Forelimb muscle (tissue), 1 donor: ENCODE measurements at places on chromosomes 6 and 20. TPM values are rescaled to one million over a fixed set of nuclear protein-coding genes. Genes with fewer than 3 reads are reported as not detected.

E2F3 gene
- 7.5 TPM for polyA plus RNA-seq

IYD gene
- 0.05 TPM for polyA plus RNA-seq

NKAIN2 gene
- polyA plus RNA-seq: 6.4 TPM

DAAM2 gene
- 35.2 TPM for polyA plus RNA-seq

RGS17 gene
- 1.2 TPM for polyA plus RNA-seq

RFX6 gene
- not detected for polyA plus RNA-seq

MYO6 gene
- 5.8 TPM for polyA plus RNA-seq

CDH4 gene
- polyA plus RNA-seq: 1.2 TPM

FRS3 gene
- 6.3 TPM for polyA plus RNA-seq

TDRD6 gene
- polyA plus RNA-seq: 0.90 TPM

PAX1 gene
- polyA plus RNA-seq: 1.9 TPM

HMGCLL1 gene
- polyA plus RNA-seq: 5.6 TPM

MAS1 gene
- 0.18 TPM for polyA plus RNA-seq

ZC2HC1B gene
- not detected for polyA plus RNA-seq

KHDRBS2 gene
- polyA plus RNA-seq: 0.18 TPM

DLL1 gene
- 17.1 TPM for polyA plus RNA-seq

HSPA1L gene
- 5.0 TPM for polyA plus RNA-seq

TMC2 gene
- 0.10 TPM for polyA plus RNA-seq
